ENCODE measurements at places on chromosomes 5 and 9.

DNA sequence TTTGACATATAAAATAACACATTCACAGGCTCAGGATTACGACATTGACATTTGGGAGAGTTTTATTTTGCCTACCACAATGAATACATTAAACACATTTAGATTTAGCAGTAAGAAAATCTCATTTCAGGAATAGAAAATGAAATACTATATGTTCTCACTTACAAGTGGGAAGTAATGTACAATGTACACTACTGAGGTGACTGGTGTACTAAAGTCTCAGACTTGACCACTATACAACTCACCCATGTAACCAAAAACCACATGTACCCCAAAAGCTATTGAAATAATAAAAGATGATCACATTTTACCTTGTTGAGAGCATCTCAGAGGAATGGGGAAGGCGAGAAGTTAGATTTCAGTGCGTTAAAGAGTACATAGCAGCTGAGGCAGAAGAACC is 1202.4 kb upstream of the SEMA6A start:
- DNase-seq = no peak

DNA sequence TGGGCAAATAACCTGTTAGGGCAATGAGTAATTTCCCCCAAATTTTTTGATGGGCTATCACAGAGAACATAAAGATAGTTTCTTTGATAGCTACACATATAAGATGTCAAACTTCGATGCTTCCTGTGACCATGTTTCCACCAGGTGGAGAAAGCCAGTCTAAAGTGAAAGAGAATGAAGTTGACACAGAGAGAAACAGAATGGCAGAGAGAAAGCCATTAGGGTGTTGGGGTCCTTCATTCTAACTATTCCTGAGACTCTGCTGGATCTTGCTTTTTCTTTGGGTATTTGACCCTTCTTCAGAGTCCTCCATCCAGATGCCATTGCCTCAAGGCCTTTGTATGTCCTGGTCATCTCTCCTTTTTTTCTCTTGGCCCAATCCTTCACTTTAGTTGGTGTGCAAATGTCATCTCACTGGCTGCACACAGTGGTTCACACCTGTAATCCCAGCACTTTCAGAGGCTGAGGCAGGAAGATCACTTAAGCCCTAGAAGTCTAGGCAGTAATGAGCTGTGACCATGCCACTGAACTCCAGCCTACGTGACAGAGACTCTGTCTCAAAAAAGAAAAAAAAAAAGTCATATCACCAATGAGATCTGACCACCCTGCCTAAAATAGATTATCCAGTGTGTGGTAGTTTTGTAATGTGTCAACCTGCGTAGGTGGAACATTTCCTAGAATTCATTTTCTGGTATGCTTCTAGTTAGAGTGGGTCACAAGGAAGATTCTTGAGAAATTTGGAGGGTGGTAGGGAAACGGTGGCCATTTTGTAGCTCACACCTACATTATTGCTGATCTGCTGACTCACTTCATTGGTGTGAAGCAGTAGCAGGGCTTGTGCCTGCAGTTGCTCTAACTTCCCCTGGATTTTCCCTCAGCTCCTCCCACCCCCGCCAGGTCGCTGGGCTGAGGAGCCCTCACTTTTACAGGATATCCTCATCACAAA is 20.8 kb upstream of the KIF2A start:
- DNase-seq = no peak

GRCh38 chr5:168827636-168828035 is 248.5 kb upstream of the PANK3 start:
- no peak for DNase-seq

DNA sequence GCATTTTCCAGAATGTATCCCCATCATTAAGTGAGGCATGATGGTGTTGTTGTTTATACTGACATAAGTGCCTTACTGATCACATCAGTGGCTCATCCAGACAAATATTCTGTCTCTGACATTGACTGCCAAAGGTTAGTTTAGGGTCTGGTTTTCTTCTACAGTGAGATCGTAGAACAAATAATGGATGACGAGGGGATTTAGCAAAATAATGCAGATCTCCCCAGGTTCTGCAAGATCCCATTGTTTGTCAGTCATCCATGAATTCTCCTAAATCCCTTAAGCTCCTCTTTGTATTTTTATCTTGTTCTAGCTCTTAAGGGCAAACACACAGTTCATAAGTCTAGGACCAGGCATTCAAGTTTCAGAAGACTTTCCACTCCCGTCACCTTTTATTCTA is 93.1 kb upstream of the DHFR start:
- no peak for DNase-seq

- DNase-seq = no peak
Measured at GRCh38 chr9:37678789-37679273, 28.1 kb downstream of the FRMPD1 start.

- DNase-seq = no peak
Measured at GRCh38 chr5:102903074-102903871, 148.2 kb downstream of the PAM start.

- no peak for DNase-seq
Measured at GRCh38 chr9:4690144-4690543, 10.8 kb downstream of the CDC37L1 start.

GRCh38 chr9:5443850-5444249 is 6.1 kb upstream of the PLGRKT start:
- DNase-seq = no peak

DNA sequence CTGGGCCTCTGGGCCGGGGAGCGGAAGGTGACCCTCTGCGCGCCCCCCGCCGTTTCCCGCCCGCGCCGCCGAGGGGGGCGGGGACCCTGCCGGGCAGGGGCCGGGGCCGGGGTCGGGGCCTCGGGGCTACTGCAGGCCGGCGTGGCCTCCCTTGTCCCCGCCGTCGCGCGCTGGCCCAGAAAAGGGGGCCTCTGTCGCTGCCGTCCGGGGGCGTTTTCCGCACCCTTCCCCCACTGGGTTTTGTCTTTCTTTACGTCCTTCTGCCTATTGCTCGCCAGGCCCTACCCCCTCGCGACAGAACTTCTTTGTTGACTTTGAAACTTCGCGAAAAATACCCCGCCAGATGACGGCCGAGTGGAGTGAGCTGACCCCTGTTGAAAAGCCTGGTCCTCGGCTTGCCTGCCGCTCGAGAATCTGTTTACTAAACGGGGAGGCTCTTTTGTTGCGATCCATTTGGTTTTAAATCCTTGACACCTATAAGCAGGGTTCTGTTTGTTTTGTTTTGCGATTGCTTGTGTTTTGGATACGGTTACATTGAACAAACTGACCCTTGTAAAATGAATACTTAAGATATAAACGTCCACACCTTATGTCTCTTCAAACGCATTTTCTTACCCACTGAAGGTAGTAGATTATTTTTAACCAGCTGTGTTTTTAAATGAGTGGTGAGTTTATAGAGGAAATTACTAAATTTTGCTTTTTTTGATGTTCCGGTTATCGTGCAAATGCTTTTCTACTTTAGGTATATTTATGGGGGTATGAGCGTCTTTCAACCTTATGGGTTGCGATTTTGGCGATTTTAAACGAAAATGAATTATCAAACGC is 765 bp downstream of the MARCHF6 start:
- no peak for DNase-seq

GRCh38 chr5:150853561-150853960 is 7.2 kb downstream of the IRGM start:
- no peak for DNase-seq

- peak; percentile 2 for DNase-seq
Measured at GRCh38 chr5:179243333-179243732, 101.9 kb downstream of the ADAMTS2 start.

DNA sequence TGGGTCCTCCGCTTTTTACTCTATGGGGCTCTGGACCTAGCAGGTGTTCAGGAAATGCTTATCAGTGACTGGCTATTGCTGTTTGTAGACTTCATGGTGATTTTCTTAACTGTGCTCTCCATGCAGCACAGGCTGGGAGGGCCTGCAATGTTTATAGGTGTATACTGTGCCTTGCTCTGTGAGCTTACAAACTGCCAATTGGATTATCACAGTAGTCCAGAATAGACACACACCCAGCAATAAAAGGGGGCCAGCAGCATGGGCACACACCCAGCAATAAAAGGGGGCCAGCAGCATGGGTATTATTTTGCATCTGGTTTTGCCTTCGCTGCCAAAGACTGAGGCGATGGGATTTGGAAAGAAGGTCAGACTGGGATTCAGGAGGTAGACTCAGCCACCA is 100.0 kb downstream of the CRB2 start:
- no peak for DNase-seq

DNA sequence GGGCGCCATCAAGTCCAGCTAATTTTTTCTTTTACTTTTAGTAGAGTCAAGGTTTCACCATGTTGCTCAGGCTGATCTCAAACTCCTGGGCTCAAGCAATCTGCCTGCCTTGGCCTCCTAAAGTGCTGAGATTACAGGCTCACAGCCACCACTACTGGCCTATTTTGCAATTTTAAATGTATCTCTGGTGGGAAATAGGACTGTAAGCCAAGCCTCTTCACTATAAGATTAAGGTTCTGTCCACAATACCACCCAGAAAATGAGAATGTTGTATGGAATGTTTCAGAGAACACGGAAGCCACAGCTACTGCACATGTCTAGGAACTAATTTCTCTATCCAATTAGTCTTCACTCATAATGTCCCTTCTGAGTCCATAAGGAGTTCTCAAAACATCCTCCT is 607.3 kb downstream of the PRELID2 start:
- DNase-seq = no peak

GRCh38 chr5:155895484-155895883 is 431.5 kb upstream of the SGCD start:
- no peak for DNase-seq

DNA sequence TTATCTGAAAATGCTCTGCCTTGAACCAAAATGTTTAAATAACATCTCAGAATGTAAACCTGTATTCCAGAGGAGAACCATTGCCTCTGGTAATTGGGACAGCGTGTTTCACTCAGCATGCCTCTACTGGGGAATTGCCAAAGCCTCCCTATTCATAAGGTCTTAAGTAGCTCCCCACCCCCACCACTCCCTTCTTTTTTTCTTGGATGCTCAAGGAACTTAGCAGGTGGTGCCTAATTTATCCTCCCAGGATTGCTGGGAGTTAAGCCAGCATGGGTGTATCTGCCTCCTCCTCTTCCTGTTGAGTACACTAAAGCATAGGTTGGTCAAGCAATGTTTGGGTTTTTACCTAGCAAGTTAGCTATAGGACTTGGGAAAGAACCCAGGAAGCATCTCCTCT is 220.2 kb downstream of the DMAC1 start:
- no peak for DNase-seq

DNA sequence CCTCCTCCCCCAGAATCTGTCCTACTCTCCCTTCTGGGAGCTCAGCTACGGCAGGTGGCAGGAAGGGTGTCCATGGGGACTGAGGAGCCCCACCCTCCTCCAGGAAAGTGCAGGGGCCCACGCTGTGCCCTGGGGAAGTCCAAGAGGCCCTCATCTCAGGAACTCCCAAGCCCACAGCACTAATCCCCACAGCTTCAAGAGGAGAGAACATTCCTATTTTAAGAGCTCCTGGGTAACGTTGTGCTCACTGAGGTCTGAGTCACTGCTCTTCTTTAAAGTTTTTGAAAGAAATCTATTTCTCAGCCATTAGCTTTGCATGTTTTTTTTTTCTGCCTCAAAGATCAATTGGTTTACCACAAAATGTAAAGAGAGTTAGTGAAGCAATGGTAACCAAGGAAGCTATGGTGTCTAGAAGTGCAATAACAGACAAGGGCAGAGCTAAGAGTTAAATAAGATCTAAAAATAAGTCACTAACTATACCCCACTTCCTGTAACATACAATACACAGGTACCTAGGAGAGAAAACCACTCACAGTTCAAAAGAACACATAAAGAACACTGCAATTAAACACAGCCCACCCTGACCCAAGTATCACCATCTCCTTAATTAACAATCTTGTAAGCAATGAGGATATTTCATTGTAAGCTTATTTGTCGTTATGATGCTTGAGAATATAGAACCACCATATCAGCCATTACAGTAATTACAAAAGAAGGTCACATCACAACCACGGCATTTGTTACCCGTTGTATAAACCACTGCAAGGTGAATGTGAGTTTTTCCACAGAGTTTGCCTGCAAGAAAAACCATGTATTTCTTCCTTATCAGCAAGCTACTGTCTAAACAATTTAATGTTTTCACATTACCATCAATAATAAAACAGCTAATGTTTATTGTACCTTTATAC is 382.3 kb upstream of the SLC30A5 start:
- DNase-seq = no peak

DNA sequence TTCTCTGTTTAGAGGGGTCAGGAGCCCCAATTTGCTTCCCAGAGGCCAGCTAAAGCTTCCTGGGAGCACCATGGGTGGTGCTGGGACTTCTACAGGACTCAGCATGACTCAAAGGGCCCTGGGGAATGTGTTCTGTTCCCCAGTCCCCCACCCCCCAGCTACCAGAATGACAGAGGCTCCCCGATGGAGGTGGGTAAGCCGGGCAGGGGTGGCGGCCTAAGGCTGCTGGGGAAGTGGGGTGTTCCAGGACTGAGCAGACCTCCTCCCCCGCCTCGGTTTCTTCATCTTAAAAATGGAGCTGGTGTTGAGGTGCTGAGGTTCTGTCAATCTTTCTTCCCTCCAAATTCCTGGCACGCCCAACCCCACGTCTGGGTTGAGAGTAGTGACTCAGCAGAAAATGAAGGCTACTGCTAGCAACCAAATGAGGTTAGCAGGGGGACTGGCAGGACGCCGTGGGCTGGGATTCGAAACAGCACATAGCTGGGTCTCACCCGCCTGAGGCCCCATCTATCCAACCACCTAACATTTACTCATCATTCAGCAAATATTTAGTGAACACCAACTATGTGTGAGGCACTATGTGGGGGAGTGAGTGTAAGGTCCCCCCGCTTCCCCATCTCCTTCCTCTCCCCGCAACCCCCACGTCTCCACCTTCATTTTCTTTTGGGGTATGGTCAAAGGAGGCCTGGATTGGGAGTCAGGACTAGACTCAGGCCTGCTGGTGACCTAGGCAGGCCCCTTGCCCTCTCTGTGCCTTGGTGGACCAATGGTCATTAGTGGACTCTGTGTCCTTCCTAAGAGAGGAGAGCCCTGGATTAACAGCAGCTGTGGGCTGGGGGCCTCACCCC is 50.2 kb downstream of the C9orf50 start:
- DNase-seq = peak; percentile 89

DNA sequence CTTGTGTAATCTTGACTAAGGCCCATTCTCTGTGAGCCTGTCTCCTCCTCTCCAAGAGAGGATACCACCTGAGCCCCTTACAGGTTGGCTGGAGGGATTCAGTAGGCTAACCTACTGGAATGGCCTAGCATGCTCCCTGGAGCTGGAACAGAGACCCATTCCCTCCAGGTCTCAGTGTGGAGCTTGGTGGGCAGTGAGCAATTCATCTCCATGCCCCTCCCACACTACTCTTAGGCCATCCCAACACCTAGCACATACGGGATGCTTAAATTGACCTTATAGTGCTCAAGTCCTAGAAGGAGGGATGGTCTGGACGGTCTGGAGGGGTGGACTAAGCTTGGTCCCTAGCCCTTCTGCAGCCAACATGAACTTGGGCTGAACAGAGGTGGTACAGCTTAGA is 75.6 kb downstream of the CRB2 start:
- DNase-seq = no peak

Measured in tibial artery (tissue), 4 donors.